ENCODE measurements at places on chromosomes 13 and 19. TPM values are rescaled to one million over a fixed set of nuclear protein-coding genes. Genes with fewer than 3 reads are reported as not detected.

GRCh38 chr19:58183817-58184215 is 955 bp downstream of the ZNF274 start:
- DNase-seq: no peak

GRCh38 chr19:19170053-19170872 is at the start of gene MEF2B:
TSS of gene MEF2B (minus strand) at chr19:19170263. CDS start at chr19:19150735, 19,528 bp downstream.
- DNase-seq: peak; percentile 85

GRCh38 chr19:929203-929890 is 3.5 kb downstream of the ARID3A start:
- DNase-seq: no peak

- DNase-seq: no peak
These were observed 71.4 kb upstream of the CLDN10 start for GRCh38 chr13:95480791-95481780.

DNA sequence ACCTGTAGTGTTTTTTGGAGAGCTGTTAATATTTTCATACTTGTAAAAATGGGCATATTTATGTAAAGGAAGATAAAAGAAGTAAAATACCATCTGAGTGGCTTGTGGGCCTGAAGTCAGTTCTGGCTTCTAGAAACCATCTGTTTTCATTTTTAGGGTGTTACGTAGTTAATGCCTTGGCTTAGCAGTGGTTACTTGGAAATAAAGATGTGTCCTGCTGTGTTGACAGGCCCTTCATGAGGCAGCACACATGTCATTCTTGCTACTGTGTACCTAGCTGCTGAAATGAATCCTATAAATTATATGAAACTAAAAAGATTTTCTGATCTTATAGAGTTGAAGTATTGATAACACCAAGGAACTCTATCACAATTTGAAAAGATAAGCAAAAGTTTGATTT is 16.0 kb downstream of the ILF3 start:
- no peak for DNase-seq

GRCh38 chr13:75687150-75687763 is 51.1 kb downstream of the LMO7 start:
- no peak for DNase-seq

DNA sequence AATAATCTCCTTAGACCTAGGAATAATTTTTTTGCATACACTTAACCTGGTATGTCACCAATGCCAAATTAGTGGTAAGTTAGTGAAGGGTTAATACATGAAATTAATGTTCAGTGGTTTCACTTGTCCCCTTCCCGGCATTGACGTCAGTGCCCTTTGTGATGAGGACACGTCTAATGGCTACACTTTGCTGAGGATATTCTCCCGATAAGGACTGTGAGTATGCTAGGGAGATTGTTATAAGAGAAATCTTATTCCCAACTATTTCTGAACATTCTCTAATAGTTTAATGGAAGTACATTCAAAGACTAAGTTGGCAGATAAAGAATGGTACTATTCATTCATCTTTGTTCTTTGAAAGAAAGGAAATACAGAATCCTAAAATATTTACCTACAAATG is 102.4 kb downstream of the TNFRSF19 start:
- DNase-seq: peak; percentile 74

- DNase-seq: peak; percentile 94
These were observed at the start of gene ZNF653 for GRCh38 chr19:11505504-11506100. TSS of gene ZNF653 (minus strand) at chr19:11505839. CDS start at chr19:11505786, 53 bp downstream.

- peak; percentile 53 for DNase-seq
These were observed 25.7 kb upstream of the TPTE2 start for GRCh38 chr13:19586904-19587634.

DNA sequence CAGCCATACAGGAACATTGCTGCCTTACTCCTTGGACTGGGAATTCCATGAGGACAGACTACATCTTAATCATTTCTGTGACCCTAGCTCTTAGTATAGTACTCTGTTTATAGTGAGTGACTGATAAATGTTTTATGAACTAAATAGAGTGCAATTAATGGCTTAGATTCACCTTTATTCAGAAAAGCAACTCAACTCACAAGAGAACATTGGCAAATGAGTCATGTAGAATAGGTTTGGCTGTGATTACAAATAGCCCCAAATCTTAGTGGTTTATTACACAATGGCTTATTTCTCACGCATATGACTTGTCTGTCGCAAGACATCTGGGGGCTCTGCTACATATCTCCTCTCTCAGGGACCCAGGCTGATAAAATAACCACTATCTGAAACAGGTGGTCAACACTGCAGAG is 121.6 kb upstream of the KL start:
- no peak for DNase-seq

- DNase-seq: no peak
These were observed 113.2 kb downstream of the MYCBP2 start for GRCh38 chr13:77213644-77214043.

- DNase-seq: no peak
These were observed 422.0 kb downstream of the FGF14 start for GRCh38 chr13:101979825-101980224.

DNA sequence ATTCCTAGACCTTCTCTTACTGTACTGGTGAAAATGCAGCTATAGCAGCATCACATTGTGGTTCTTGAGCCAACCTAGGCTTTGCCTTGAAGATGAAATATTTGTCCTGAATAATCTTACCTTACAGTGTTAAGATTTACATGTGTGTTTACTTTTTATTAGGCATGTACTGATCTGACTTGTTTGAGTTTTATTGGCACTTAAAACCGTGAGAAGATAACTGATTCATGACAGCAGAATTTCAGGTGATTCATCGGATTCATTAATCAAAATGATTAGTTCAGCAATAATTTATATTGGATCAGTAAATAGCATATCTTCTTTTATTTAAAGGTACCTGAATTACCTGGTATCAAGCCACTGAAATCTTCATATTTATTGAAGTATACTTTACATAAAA is 296.3 kb downstream of the KLF5 start:
- no peak for DNase-seq

DNA sequence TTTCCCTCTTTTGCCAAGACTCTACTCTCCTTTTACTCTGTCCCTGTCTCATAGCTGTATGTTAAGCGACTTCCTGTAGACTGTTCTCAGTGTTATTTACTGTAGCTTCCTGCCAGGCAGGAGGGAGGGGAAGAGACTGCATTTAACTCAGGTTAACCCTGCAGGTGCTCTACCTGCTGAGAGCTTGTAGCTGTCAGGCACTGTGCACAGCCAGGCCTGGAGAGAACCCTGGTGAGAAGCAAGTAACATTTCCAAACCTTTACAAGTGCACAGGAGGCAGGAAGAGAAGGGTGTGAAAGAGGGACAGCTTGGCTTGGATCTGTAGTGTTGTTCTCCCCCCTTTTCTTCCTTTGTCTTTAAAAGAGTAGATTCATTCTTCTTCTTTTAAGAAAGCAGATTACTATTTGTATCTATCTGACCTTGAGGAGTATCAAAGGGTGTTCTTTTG is 167.1 kb downstream of the LMO7 start:
- DNase-seq: no peak

DNA sequence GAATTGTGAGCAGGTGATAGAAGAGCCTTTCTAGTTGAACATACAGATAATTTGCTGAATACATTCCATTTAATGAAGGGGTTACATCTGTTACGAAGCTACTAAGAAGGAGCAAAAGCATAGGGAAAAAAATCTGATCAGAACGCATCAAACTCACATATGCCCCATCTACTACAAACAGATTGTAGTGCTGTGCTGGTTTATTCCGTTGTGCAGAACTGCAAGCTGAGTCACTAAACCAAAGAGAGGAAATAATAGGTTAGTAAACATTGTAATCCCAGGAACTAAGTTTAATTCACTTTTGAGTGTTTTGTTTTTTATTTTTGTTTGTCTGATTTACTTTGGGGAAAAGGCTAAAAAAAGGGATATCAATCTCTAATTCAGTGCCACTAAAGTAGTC is 136.3 kb downstream of the CDK8 start:
- DNase-seq: no peak

GRCh38 chr19:3708207-3708931 is at the start of gene TJP3:
TSS of gene TJP3 (plus strand) at chr19:3708384. CDS start at chr19:3728433, 20,049 bp downstream.
- no peak for DNase-seq

DNA sequence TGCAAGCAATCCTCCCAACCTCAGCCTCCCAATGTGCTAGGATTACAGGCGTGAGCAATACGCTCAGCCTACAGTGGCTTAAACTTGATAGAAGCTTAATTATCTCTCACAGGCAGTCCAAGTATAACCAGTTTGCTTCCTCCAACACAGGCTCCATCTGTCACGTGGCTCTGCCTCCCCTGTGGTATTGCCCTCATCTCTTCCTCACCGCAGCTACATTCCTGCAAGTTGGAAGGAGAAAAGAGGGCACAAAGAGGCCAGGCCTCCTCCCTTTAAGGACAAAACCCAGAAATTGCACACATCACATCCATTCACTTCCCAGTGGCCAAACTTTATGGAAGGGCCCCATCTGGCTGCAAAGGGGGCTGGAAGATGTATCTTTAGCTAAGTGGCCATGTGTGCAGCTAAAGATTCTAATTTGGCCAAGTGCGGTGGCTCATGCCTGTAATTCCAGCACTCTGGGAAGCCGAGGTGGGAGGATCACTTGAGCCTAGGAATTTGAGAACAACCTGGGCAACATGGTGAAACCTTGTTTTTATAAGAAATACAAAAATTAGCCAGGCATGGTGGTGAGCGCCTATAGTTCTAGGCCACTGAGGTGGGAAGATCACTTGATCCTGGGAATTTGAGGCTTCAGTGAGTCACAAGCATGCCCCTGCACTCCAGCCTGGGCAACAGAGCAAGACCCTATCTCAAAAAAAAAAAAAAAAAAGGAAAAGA is 3.1 kb upstream of the SDHAF1 start:
- DNase-seq: no peak

DNA sequence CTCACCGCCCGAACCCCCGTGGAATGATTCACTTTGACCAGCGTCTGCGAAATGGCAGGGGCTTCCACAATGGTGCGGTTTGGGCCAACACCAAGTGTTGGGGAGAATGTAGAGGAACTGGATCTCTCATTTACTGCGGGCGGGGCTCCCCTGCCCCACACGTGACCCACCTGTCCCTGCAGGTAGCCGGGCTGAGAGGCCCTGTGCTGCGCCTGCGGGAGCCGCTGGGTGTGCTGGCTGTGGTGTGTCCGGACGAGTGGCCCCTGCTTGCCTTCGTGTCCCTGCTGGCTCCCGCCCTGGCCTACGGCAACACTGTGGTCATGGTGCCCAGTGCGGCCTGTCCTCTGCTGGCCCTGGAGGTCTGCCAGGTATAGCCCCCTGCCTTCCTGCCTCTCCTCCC is 5.8 kb upstream of the FLT3LG start:
- DNase-seq: peak; percentile 62

DNA sequence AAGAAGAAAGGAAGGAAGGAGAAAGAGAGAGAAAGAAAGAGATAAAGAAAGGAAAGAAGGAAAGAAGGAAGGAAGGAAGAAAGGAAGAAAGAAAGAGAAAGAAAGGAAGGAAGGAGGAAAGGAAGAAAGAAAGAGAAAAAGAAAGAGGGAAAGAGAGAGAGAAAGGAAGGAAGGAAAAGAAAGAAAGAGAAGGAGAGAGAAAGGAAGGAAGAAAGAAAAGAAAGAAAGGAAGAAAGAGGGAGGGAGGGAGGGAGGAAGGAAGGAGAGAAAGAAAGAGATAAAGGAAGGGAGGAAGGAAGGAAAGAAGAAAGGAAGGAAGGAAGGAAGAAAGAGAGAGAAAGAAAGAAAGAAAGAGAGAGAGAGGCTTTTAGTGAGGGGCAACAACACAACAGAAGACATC is 135.1 kb upstream of the VSTM2B start:
- DNase-seq: no peak

Gene GAS6
- 205 TPM for total RNA-seq

Gene PABPC3
- total RNA-seq: 0.09 TPM

Gene RUBCNL
- 1.0 TPM for total RNA-seq

Gene IQCN
- 0.65 TPM for total RNA-seq

Gene LAIR2
- not detected for total RNA-seq

Gene ZNF30
- 3.1 TPM for total RNA-seq

Gene PBX4
- total RNA-seq: not detected

Gene SLC27A5
- 7.9 TPM for total RNA-seq

Gene MAP3K10
- total RNA-seq: 20.4 TPM

Gene SWSAP1
- total RNA-seq: 1.9 TPM

Gene SLC25A23
- 86.6 TPM for total RNA-seq

Gene CACNG7
- total RNA-seq: not detected

Gene NLRP4
- not detected for total RNA-seq

Measured in right cardiac atrium (tissue), 5 donors.